ENCODE measurements at places on chromosomes 4 and X.

- DNase-seq: no peak
Observed at GRCh38 chr4:143531380-143531779, 17.9 kb downstream of the SMARCA5 start.

DNA sequence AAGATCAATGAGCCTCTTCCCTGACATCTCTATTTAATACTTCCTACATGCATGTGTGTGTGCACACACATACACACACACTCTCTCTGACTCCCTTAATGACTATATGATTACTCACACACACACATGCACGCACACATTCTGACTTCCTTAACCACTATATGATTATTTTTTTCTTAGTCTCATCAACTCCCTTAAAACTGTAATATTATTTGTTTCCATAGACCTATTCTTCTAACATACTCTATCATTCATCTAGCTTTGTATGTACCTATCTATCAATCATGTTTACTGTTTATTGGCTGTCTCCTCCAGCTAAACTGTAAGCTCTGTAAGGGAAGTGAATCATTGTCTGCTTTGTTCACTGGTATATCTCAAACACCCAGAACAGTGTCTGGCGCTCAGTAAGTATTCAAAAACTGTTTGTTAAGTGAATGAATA lies 236.6 kb downstream of the RASL11B start:
- DNase-seq: peak; percentile 63

GRCh38 chr4:966266-967112 lies 6.9 kb downstream of the DGKQ start:
- no peak for DNase-seq

- DNase-seq: peak; percentile 29
Observed at GRCh38 chr4:82629238-82630000, 67.6 kb upstream of the TMEM150C start.

DNA sequence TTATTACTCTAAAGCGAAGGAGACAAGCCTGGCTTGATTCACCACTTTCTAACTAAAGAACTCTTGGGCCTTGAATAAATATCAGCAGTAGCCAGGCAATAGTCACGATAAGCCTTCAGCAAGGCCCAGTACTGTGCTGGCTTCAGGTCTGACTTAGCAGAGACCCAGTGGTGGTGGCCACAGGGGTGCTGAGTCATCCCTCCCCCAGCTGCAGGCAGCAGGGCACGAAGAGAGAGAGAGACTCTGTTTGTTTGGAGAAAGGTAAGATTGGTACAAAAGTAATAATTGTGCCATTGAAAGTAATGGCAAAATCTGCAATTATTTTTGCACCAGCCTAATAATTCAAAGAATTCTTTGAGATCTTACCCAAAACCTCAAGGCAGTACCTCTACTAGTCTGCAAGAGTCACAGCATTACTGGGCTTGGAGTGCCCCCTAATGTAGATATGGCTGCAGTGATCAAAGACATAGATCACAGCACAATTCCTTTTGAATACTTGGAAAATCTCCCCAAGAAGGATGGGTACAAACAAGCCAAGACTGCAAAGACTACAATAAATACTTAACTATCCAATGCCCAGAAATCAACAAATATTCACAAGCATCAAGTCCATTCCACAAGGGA lies 159.5 kb upstream of the USP38 start:
- DNase-seq: no peak

GRCh38 chrX:433771-434170 lies 47.1 kb upstream of the PPP2R3B start:
- no peak for DNase-seq

DNA sequence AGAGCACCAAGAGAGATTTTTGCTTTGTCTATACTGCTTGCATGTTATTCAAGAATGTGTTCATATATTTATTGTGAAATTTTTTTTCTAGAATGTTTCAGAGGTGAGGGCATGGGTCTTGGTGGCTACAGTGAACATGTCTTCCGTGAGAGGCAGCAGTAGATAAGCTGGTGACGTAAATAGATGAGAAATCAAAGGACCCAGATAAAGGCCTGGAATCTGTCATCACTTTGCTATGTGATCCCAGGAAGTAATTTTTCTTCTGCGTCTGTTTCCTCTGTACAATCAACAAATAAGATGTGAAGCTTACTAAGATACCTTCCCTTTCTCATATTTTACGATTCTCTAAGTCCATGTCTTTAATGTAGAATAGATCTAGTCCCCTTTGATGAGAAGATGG lies 129.1 kb downstream of the COL4A6 start:
- DNase-seq: no peak

DNA sequence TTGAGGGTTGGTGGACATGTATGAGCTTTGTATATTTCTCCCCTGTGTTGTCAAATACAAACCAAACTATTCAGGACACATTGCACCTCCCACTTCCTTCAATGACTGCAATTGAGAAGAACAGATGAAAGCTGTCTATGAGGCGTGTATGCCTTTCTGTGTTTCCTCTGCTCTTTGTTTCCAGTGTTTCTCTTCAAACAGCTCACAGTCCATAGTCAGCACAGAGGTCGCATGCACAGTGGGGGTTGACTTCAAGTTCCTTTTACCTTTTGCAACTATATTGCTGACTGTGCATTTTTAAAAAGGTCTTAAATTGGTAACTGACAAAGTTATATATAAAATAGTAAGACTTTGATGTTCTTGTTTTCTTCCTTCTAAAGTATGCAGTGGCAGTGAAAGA lies 957.8 kb downstream of the C4orf33 start:
- no peak for DNase-seq

- no peak for DNase-seq
Observed at GRCh38 chr4:1983846-1984405, 24.8 kb downstream of the NELFA start.

- no peak for DNase-seq
Observed at GRCh38 chrX:43121637-43122036, 343.7 kb upstream of the PPP1R2C start.

- no peak for DNase-seq
Observed at GRCh38 chr4:74539044-74539790, 94.3 kb downstream of the AREG start.

DNA sequence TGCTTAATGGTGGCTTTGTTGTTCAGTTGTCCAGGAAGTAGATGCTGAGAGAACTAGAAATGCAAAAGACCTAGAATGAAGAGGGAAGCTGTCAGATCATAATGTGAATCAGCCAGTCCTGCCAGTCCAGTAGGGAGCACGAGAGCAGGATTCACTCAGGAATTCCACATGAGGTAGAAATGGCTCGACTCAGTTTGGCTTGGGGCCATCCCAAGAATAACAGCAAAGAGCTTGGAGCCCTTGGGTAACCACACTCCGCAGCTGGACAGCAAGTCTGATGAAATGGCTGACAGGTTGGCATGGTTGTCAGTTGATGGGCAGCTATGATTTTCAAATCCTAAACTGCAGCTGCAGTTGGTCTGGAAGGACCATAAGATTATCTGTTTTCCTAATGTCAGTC lies 44.5 kb upstream of the WDR1 start:
- DNase-seq: no peak

GRCh38 chrX:69222103-69223090 lies 57.1 kb upstream of the PJA1 start:
- DNase-seq: no peak

GRCh38 chr4:6834867-6835266 lies 52.3 kb downstream of the KIAA0232 start:
- DNase-seq: no peak

- no peak for DNase-seq
Observed at GRCh38 chrX:150094996-150095395, 156.7 kb upstream of the EOLA2 start.

- DNase-seq: no peak
Observed at GRCh38 chr4:122803788-122804208, 22.8 kb upstream of the FGF2 start.

- no peak for DNase-seq
Observed at GRCh38 chr4:152727784-152728183, 48.0 kb upstream of the TMEM154 start.

GRCh38 chr4:14169460-14169859 lies 541.9 kb upstream of the BOD1L1 start:
- no peak for DNase-seq

DNA sequence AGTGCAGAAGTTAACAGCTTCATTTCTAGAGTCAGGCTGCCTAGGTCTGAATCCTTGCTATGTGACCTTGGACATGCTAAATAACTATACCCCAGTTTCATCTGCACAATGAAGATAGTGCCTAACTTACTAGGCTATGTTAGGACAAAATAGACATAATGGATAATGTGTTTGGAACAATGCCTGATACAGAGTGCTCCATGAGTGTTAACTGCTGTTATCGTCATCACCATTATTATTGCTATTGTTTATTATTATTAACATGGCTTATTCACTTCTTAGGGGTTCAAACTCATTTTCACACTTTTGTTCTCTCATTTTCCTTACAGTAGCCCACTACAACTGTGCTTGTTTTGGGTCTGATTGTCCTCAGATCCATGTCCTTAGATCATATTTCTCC lies 467.7 kb downstream of the SH2D1A start:
- no peak for DNase-seq

DNA sequence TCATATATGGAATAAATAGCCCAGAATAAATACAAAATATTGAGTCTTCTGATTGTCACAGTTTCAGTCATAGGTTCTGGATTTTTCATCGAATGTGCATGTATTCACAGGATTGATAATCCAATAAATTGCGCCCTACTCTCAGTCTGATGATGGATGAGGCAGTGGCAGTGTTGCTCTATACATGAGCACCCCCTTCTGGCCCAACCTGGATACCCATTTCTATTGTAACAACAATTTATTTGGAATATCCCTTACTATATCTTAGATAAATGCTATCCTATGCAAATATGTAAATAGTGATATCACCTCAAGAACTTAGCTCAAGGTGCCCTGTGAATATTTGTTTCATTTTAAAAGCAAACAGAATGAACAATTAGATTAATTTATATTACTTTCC lies 733.7 kb upstream of the PABPC4L start:
- no peak for DNase-seq

- no peak for DNase-seq
Observed at GRCh38 chr4:131603705-131604104, 1545.4 kb upstream of the PCDH10 start.

DNA sequence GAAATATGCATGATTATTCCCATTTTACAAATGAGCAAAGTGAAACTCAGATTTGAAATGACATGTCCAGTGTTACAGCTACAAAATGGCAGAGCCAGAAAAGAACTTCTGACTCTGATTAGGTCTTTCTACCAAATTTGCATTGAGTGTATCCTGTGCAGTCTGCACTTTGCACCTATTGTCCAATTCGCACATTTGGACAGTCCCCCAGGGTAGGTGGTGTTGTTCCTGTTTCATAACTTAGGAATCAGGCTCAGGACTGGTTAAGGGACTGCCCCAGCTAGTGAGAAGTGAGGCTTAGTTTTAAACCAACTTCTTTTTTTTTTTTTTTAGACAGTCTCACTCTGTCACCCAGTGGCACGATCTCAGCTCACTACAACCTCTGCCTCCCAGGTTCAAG lies 137.9 kb upstream of the NALF2 start:
- DNase-seq: no peak

DNA sequence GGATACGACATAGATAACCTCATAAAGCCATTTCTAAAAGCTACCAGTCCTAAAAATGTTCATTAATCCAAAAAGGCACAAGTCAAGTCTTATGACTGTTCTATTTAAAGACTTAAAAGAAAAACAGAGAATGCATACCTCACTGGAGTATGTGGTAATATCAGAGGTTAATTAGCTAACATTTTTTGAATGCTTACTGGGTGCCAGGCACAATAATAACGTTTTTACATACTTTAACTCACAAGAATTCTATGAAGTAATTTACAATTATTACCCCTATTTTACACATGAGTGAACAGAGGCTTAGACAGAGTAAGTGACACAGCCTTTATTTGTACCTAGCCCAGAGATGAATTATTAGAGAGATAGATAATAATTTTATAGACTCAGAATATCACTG lies 207.5 kb downstream of the PDGFC start:
- DNase-seq: no peak

DNA sequence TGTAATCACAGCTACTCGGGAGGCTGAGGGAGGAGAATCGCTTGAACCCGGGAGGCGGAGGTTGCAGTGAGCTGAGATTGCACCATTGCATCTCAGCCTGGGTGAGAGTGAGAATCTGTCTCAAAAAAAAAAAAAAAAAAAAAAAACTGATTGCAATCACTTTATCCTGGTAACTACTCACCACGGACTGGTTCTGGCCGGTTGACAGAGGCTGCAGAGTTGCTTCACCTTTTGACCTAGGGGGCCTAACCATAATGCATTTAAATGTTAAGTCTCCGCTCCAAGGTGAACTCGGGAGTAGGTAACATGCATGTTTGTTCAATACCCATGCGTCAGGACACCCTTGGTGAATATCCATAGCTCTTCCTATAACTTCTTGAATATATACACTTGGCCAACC lies 1.8 kb downstream of the PPP2R3B start:
- no peak for DNase-seq

DNA sequence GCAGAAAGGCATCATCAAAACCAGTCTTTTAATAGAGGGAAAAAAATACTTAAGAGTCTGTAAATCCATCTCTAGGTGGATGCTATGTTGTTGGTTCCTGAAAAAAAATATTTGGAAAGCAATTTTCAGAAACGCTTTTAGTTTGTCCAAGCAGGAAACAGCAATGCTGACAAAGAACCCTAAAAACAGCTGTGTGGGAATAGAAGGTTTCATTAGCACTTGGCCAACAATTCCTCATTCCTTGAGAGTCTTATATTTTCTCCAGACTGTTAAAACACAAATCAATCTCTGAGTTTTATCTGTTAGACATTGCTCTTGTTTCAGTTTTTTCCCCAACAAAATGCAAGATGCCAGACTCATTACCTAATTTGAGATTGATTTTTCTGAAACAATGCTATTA lies 6.4 kb downstream of the MXRA5 start:
- DNase-seq: no peak

GRCh38 chrX:154064637-154065435 lies 32.7 kb downstream of the MECP2 start:
- DNase-seq: no peak

- DNase-seq: no peak
Observed at GRCh38 chr4:155667568-155668511, 1.2 kb downstream of the GUCY1A1 start.

- DNase-seq: no peak
Observed at GRCh38 chr4:1887052-1887451, 15.9 kb downstream of the NSD2 start.

- DNase-seq: no peak
Observed at GRCh38 chr4:40308528-40309122, 26.5 kb upstream of the CHRNA9 start.

- DNase-seq: no peak
Observed at GRCh38 chr4:72352711-72353110, 216.3 kb downstream of the ADAMTS3 start.

GRCh38 chr4:162732876-162733275 lies 433.8 kb downstream of the NAF1 start:
- no peak for DNase-seq

GRCh38 chrX:55794405-55794804 lies 76.9 kb downstream of the RRAGB start:
- no peak for DNase-seq

GRCh38 chr4:185004562-185005218 lies 13.6 kb upstream of the HELT start:
- DNase-seq: no peak

GRCh38 chr4:4633431-4633830 lies 91.6 kb upstream of the STX18 start:
- DNase-seq: no peak

- DNase-seq: no peak
Observed at GRCh38 chr4:153791746-153792617, 3.1 kb upstream of the SFRP2 start.

GRCh38 chrX:149074398-149074797 lies 430.7 kb downstream of the IDS start:
- DNase-seq: no peak

GRCh38 chr4:117821834-117822233 lies 212.5 kb upstream of the NDST3 start:
- DNase-seq: no peak

Measured in AG04449 (cell line).